Dermis microvascular lymphatic vessel endothelial cell (primary cell): ENCODE measurements at places on chromosomes 2 and 18. TPM values are rescaled to one million over a fixed set of nuclear protein-coding genes. Genes with fewer than 3 reads are reported as not detected.

DNA sequence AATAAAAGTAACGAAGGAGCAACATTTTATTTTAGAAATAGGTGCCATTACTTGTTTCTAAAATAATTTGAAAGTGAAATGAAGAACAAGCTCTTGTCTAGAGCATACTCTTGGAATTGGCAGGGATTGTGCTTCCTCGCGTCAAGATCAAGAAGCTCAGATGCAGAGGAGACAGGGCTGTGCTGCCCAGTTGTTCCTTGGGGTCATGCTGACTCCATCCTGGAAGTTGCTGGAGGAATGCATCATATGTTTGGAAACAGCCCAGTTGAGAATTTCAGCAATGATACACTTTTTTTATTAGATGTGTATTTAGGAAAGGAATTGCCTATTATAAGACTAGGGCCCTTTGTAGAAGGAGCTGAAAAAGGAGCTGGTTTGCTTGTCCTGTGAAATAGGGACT, 17.2 kb downstream of the LTBP1 start:
- no peak for DNase-seq

GRCh38 chr2:99605036-99605435, 115.2 kb upstream of the REV1 start:
- DNase-seq, result no peak

The ZNF385B gene
- not detected in 2 replicates for total RNA-seq

DNA sequence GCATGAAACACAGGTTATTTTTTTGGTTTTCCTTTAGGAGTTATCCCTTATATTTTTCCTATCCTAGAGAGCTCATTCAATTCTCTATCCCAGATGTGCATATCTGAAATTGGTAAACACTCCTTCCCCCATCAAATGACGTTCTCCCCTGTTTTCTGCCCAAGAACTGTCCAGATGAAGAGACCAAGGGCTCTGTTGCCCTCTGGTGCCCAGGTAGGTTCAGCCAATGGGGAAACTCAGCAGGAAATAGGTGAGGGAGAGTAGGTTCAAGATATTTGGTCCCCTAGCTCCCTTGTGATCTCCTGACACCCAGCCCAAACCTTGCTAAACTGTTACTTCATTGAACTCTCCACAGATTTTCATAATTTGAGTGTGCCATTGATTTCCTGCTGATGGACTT, 14.1 kb upstream of the INO80C start:
- no peak for DNase-seq

DNA sequence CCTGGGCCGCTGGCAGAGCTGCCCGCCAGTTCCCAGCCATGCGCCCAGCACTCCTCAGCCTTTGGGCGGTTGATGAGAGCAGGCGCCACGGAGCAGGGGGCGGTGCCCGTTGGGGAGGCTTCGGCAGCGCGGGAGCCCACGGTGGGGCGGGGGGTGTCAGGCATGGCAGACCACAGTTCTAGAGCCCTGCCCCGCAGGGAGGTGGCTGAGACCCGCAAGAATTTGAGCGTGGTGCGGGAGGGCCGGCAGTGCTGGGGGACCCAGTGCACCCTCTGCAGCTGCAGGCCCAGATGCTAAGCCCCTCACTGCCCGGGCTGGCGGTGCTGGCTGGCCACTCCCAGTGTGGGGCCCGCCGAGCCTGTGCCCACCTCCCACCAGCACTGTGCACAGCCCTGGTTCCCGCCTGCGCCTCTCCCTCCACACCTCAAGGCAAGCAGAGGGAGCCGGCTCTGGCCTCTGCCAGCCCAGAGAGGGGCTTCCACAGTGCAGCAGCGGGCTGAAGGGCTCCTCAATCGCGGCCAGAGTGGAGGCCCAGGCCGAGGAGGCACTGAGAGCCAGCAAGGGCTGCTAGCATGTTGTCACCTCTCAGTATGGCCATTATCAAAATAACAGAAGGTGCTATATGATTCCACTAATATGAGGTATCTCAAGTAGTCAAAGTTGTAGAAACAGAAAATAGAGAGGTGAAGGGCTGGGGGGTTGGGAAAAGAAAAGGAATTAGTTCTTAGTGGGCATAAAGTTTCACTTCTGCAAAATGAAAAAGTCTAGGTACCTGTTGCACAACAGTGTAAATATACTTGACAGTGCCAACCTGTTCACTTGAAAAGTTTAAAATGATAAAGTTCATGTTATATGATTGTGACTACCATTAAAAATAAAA, 72.3 kb downstream of the SH3YL1 start:
- DNase-seq, result no peak

- DNase-seq, result no peak
Measured at GRCh38 chr2:1915196-1915595, 170.9 kb upstream of the PXDN start.

DNA sequence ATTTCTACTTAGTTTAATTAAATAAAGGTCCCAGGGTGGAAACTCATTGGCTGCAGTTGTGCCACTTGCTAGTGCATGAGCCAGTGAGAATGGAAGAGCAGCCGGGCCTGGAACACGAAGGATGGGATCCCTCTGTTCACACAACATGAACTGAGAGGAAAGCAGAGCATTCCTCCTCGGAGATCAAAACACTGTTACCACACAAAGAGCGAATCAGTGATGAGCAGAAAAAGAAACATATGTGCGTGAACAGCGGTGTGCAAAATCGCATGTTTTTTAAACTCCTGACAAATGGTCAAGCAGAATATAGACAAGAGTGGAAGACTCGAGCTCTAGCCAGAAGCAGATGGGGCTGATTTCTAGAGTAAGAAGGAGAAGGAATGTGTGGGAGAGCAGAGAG, 28.4 kb upstream of the ANKRD44 start:
- no peak for DNase-seq

GRCh38 chr2:235463893-235464292, 29.9 kb upstream of the AGAP1 start:
- no peak for DNase-seq

GRCh38 chr2:79985145-79985544, 319.4 kb downstream of the LRRTM1 start:
- no peak for DNase-seq

- DNase-seq, result peak; percentile 47
Measured at GRCh38 chr2:224038049-224038829, 847 bp downstream of the SERPINE2 start.

DNA sequence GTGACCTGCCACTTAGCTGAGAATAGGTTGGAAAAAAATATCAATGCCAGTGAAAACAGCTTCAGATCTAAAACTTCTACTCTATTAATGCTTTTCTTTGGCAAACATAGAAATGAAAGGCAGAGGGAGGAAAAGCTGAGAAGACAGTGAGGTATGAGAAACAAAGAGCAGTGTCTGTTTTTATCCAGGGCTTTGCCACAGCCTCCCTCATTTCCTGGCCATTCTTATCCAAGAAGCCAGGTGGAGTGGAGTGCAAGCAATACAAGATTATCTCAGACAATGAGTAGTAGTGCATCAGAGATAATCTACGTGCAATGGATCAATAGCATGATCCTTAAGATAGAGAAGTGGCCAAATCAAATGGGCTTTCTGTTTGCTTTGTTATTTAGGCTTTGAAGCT, 808.7 kb upstream of the PIK3C3 start:
- no peak for DNase-seq

The TDRD15 gene
- total RNA-seq, result not detected in 2 replicates

The SLC38A11 gene
- total RNA-seq, result not detected in 2 replicates

- peak; percentile 98 for DNase-seq
Measured at GRCh38 chr2:85772019-85772745, 18.4 kb downstream of the ATOH8 start.
